CD4-positive, alpha-beta T cell treated with Interleukin-4 for 1 hour (primary cell): ENCODE measurements at places on chromosomes 1 and 21.

- no peak for DNase-seq
These were observed 376.5 kb downstream of the ADGRL2 start for GRCh38 chr1:82177192-82177591.

DNA sequence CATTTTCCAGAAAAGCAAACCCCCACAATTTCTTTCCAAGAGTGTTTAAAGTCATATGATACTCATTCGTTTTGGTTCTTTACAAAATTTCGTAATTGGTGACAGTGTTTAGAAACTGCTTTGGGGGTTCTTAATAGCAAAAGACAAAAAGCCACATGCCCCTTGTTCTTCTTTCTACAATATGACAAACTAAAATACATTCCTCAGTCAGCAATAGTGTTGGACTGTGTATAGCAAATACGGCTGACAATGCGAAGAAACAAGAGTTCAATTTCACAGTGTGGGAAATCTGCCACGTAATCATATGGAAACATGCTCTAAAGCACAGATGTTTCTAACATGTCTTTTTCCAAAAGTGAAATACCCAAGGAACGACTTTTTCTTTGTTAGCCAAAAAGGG is 7.6 kb upstream of the IFNAR1 start:
- no peak for DNase-seq

DNA sequence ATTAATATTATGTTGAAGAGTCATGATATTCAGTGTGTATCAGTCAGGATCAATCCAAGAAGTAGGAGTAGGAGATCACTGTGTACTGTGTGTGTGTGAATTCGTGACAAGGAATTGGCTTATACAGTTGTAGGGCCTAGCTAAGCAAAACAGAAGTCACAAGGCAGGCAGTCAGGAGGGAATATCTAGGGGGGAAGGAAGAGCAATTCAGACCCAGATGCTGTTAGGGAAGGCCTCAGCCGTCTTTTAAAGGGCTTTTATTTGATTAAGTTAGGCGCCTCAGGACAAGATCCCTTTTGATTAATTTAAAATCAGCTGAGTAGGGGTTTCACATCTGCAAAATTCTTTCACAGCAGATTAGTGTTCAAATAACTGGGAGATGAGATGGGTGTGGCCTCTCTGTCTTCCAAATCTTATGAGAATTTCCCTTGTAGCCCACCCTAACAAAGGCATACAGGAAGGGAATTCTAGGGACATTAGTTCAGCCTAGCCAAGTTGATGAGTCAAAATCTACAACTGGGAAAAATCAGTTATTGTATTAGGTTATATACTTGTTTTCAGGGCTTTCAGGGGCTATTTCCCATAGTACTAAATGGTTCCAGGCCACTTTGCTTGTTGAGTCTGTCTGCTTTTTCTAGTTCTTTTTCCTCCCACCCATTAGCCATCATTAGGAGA is 47.4 kb downstream of the ALG6 start:
- DNase-seq = no peak

- no peak for DNase-seq
These were observed 63.6 kb downstream of the GADD45A start for GRCh38 chr1:67748630-67749029.

DNA sequence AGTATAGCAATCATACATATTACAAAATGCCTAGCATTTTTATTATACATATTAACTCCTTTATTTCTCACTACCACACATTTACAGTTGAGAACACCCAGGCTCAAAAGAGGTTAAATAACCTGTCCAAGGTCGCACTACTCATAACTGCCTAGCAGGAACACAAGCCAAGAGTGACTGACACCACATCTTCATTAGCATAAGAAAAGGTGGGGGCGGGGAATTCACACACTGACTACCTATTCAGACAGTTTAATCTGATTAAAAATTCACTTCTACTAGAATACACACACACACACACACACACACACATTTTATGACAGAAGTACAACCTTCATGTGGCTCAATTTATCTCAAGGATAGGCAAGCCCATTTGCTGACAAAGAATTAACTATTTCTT is 77.8 kb upstream of the CACHD1 start:
- no peak for DNase-seq

DNA sequence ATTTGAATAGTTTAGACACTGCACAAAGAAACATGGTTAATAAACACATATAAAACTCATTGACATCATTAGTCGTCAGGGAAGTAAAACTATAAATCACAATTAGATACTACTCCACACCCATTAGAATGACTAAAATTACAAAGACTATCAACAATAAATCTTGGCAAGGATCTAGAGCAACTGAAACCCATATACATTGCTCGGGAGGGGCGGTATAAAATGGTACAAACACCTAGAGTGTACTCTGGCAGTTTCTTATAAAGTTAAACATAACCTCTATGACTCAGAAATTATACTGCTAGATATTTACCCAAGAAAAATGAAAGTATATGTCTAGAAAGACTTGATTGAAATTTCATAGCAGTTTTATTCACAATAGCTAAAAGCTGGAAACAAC is 434.2 kb downstream of the RWDD3 start:
- no peak for DNase-seq

DNA sequence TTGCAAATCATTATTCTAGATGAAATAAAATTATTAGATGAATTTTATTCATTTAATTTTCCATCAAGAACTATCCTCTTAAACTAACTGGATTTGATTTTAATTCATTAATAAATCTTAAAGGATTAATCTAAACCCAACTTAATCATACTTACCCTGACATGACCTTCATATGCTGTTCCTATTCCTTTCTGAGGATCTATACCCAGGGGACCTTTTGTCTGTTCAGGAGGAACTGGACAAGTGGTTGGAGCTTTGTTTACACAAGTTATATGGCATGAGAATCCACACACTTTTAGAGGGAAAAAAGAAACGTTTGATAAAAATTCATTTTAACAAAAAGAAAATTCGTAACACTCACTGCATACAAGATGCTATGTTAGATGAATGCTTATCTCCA is 95.2 kb downstream of the COQ8A start:
- no peak for DNase-seq

DNA sequence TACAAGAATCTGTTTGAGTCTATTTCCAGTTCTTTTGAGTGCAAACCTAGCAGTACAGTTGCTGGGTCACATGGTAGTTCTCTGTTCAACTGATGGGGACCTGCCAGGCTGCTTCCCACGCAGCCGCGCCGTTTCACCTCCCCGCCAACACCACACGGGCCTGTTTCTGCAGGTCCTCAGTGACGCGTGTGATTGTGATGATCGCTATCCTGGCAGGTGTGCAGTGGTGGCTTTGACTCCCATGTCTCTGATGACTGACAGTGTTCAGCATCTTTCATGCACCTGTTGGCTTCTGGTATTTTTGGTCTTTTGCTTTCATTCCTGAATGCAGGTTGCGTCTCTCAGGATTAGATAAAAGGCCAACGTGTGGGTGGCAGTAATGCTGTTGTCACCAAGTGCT is 41.6 kb downstream of the FAAP20 start:
- no peak for DNase-seq

DNA sequence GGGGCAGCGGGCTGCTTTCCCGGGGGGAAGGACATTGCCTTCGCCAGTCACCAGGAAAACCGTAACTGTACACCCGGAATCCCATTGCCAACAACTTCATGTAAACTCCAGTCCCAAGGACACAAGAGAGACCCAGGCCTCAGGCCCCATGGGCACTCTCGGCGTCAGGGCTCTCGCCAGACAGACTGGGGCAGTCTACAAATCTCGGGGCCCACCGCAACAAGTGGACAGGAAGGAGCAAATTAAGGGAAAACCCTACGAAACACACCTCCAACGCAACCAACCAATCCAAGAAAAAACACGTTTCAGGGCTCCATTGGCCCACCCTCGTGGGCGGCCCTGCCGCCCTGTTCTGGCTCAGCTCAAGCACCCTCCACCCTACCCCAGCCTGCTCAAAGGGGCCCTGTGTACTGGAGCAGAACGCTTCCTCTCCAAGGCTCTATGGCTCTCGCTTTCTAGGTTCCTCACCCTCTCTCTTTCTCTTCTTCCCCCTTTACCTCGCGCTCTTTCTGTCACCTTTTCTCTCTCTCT is 4.6 kb upstream of the ZNF678 start:
- no peak for DNase-seq

DNA sequence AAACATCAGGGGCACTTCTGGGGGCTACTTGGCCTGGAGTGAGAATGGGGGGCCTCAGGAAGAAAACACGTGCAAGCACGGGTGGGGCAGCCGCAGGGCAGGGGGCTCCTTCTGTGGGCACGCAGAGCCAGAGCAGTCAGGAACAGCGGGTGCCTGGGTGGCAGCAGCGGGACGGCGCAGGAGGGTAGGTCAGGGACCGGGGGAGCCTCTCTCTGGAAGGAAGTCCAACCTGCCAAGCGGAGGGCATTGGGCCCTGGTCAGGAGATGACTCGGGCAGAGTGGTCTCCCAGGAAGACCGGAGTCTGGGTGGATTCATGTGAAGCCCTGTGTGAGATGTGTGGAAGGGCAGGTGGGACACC is 27.1 kb downstream of the CTNNBIP1 start:
- DNase-seq = no peak

- DNase-seq = no peak
These were observed 139.7 kb downstream of the TSEN15 start for GRCh38 chr1:184191181-184191621.

- DNase-seq = no peak
These were observed 94.9 kb downstream of the MRPL39 start for GRCh38 chr21:25512095-25513081.

DNA sequence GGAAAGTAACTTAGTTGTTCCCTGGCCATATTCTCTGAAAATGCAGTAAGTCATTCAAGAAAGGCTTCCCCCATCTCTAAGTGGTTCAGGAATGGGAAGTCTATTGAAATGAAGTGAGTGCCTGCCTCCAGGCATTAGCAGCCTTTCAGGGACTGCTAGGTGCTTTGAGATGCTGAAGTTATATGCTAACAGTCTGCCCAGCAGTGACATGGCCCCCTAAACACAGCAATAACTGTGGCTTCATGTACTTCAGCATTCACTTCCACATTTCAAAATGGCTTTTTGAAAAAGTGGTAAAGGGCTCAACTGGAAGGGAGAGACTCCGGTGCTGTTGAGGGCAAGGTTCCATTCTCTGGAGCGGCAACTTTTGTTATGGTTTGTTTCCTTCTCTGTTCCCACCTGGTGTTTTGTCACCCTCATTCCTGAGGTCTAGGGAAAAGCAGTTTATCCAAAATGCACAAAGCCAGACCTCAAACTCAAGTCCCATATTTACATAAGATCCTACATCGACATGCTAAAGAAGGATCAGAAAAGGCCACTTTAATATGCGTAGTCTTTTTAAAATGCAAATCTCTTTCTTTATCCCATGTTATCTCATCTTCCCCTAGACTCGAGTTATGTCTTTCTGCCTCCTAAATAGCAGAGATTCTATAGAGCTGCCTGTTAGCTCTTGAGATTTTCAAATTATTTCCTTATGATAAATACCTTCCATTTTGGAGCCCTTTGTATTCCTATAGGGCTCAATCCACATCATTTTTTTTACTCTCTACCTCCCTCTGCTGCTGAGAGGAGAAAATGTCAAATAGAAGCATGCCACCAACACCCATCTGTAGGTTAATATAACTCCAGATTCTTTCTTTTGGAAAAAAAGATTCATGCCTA is 34.2 kb upstream of the LRRC8C start:
- peak; percentile 64 for DNase-seq

- DNase-seq = peak; percentile 79
These were observed 16.6 kb upstream of the CACYBP start for GRCh38 chr1:174982971-174983689.

DNA sequence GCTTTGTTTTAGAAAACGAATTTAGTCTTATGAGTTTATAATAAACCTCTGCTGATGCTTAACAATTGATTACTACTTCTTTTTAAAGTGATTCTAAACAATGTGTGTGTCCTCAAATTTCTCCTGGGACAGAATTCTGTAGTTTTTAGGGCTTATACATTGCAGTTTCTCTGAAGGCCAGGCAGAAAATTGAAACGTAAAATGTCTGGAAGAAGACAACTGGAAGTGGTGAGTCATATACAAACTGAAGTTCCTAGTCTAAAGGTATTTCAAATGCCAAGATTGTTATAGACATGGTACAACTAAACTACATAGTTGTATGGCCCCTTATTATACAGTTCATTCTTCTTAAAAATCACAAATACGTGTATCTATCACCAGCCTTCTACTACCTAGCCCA is 30.5 kb upstream of the RC3H1 start:
- no peak for DNase-seq

DNA sequence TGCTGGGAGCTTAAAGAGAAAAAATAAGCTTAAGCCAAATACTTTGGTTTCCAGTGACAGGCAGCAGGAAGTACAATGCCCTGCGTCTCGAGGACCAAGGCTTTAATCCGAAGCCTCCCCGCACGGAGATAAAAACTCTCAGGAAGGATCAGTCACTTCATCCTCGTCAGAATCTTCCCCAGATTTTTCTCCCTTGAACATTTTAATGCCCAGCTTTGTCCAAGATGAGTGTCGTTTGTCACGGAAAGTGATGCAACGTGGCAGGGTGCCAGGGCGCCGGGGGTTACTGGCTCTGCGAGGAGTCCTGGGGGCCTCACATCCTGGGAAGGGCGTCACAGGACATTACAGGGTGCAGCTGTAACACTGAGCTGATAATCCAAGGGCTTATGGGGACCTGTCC is 25.2 kb upstream of the PCBP3 start:
- DNase-seq = no peak

- DNase-seq = no peak
These were observed 13.4 kb upstream of the DPT start for GRCh38 chr1:168742386-168742785.

- no peak for DNase-seq
These were observed 2.0 kb downstream of the CR1 start for GRCh38 chr1:207497941-207498340.

- DNase-seq = no peak
These were observed at the start of gene CELA2B for GRCh38 chr1:15475752-15476314. Gene CELA2B, plus strand, starts transcription at chr1:15476104. Its CDS starts 22 bp downstream, at chr1:15476126.

GRCh38 chr1:9086045-9086444 is 16.6 kb upstream of the SLC2A5 start:
- DNase-seq = no peak

- DNase-seq = no peak
These were observed 123.9 kb upstream of the DUSP10 start for GRCh38 chr1:221865808-221866207.

GRCh38 chr1:56135069-56135863 is 444.1 kb downstream of the PLPP3 start:
- no peak for DNase-seq

GRCh38 chr1:106278716-106279115 is 777.8 kb upstream of the PRMT6 start:
- no peak for DNase-seq

DNA sequence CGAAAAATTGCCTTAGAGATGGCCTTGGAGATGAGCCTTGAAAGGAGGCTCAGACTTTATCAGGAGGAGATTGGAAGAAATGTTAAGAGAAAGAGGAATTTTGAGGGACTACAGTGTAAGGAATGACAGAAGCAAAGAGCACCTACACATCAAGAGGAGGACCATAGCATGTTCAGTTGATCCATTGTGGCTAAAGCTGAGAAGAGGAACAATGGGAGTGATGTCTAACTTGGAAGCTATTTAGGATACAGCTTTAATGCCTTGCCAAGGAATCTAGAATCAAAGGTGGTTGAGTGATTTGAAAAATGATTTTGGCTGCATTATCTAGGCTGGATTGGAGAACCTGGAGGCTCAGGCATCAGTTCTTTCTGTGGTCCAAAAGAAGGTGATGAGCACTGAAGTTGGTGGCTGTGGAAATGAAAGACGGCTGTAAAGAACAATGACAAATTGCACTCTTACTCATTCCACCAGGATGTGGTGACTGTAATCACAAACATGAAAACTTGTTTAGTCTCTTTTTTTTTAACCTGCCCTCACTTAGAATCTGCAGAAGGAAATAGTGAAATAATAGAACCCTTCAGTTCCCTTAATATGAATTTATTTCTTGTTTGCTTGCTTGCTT is 11.3 kb downstream of the FAM20B start:
- DNase-seq = no peak

GRCh38 chr21:15353546-15353945 is 288.7 kb upstream of the NRIP1 start:
- DNase-seq = no peak
